ENCODE measurements at places on chromosomes 7 and 10.

DNA sequence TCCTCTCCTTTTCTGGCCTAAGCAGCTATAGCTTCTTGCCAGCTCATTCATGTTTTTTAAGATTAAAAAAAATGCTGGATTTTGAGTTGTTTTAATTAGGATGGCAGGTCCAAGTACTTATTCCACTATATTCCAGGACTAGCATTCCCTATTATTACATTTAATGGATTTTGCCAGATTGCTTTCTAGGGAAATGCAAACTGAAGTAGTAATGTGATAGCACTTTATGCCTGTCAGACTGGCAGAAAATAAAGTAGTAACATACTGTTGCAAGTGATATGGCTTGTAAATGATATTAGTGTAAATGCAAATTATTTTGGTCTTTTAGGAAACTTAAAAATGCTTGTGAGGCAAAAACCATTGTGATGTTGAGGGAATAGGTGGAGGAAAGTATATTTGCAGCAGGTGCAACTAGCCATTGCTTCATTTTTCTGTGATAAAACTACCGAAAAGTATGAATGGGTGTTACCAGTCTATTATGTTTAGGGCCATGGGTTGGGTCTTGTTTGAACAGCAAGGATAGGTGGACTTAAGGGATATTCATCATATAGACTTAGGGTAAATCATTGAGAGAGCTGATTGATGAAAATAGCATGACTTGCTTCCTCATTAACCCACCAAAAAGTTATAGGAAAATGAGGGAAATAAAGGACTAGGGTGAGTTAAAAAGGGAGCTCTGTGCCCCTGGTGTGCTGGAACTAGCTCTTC, 19.9 kb downstream of the ZNRF2 start:
- no peak for DNase-seq

DNA sequence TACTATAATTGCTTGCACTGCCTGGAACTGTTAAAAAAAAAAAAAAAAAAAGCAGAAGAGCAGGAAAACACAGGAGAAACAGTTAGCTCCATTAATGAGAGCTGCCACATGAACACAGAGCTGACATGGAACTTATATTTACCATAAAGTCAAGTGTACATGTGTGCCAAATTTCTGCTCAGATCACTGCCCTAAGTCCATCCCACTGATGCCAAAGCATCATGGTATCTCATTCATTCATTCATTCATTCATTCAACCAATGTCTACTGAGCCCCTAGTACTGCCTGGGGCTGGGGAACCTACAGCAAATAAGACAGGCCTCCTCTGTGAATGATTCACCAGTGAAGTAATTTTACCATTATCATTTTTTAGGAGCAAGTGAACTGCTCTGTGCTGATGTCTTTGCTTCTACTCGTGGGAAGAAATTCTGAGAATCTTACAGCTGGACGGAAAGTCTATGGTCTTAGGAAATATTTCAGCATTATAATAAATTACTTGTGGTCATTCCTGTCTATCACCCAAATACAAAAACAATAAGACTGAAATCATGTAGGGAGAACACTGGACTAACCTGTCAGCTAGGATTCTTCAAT, 58.8 kb upstream of the ABLIM1 start:
- DNase-seq, result no peak

GRCh38 chr10:60896033-60896432, 48.0 kb downstream of the RHOBTB1 start:
- no peak for DNase-seq

GRCh38 chr10:49082766-49083165, 32.6 kb downstream of the VSTM4 start:
- DNase-seq, result no peak

- DNase-seq, result no peak
Observed at GRCh38 chr7:35263396-35263795, 9.5 kb upstream of the TBX20 start.

- no peak for DNase-seq
Observed at GRCh38 chr10:48811461-48811860, 126.8 kb downstream of the WDFY4 start.

- no peak for DNase-seq
Observed at GRCh38 chr7:36279200-36279925, 110.3 kb upstream of the ANLN start.

DNA sequence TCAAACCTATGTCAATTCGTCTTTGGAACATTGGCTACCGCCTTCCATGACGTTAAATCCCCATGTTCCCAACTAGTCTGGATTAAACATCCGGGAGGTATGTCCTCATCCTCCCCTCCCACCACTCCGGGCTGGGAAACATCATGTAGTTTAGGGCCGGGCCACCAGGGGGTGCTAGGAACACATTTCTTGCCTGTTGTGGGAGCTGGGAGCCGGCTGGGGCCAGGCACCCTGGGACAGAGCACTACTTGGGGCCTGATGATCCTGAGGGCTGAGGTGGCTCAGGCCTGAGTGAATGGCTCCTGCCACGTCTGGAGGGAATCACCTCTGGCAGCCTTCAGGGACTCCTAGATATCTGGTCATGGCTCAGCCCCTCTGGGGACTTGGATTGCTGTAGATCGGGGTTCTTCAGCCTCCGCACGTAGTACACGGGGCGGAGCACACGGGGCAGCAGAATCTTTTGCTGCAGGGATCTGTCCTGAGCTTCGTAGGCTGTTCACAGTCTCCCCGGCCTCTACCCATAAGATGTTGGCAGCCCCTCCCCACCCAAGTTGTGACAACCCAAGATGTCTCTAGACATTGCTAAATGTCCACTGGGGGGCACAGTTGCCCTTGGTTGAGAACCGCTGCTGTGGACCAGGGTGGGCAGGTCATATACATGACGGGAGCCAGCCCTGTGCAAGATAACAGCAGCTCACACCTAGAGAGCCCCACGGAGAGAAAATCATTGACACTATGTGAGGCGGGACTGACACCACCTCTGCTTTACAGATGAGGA, 141.2 kb upstream of the ZNF716 start:
- no peak for DNase-seq

- DNase-seq, result no peak
Observed at GRCh38 chr10:48696535-48696873, 11.8 kb downstream of the WDFY4 start.

All from SHP77 treated with DMSO at 0.1 percent for 48 hours (cell line).